ENCODE measurements at places on chromosomes 11 and 22.

DNA sequence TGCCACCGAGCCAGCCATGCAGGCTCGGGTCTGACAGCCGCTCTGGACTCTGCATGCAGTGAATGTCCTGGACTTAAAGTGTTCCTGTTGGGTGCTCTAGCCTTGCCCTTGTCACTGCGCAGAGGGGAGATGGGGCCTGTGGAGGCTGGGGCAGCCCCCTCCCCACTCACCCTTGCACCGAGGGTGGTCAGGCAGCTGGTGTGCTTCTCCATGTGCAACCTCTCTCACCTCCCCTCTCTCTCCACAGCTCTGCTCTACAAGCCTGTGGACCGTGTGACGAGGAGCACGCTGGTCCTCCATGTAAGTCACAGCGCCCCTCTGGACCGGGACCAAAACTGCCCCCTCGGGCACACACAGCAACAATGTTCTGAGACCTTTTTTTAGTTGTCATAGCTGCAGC lies 92.5 kb downstream of the BCR start:
- no peak for DNase-seq

- no peak for DNase-seq
Observed at GRCh38 chr22:39367035-39367434, 17.2 kb downstream of the SYNGR1 start.

GRCh38 chr11:110092111-110092514 lies 1.1 kb upstream of the ZC3H12C start:
- no peak for DNase-seq

DNA sequence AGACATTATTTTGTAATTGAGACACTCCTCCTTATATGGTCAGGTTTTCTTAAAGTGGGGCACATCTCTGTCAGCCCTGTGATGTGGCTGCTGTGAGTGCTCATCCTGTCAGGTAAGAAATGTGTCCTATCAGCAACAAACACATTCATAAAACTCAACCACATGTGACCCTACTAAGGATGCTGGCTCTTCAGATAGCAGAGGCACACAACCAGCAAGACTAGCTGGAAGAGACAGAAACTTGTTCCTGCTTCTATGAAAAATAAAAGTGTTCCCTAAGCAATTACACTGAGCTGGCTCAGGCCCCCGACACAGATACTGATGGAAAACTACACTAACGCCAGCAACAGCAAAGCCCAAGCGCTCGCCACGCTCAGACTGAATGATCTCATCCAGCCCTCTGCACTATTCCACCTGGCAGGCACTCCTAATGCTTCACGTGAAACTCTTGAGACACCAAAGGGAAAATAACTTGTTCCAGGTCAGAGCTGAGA lies 49.8 kb upstream of the CYP2D6 start:
- DNase-seq, result peak; percentile 76

DNA sequence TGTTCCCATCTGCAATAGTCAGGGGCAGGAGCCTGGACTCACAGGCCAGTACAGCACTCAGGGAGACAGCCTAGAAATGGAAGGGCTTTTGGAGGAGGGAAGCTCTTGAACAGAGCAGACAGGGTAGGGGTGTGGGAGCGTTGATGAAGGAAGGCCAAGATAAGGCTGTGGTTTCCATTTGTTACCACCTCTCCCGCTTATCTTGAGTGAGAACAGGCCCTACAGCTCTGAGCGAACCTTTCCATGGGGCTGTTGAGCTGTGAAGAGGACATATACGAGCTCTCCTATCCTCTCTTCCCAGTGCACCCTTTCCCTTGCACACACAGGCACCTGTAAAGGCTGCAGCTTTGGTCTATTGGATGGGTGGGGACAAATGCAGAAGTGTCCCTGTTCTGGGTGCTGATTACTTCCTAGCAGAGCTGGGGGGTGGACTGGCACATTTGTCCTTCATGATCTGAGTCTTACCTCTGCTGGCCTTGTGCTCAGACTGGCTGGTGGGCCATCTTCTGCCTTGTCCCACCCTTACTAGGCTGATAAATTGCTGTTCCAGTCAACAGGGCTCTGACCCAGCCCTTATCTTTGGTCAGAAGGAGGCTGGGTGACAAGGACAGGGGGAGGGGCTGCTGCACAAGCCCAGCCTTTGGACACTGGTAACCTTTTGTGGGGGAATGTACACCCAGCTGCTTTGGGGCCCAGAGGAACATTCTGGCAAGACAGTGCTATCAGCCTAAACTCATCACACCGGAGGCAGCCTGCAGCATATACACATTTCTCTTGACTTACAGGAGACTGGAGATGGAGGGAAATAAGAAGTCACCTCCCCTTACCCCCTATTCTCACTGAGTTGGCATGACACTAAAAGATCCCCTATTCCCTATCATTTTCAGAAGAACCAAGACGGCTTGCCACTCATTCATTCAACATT lies 80.1 kb upstream of the NNMT start:
- DNase-seq, result no peak

- DNase-seq, result no peak
Observed at GRCh38 chr11:65862191-65862735, 2.0 kb downstream of the MUS81 start.

DNA sequence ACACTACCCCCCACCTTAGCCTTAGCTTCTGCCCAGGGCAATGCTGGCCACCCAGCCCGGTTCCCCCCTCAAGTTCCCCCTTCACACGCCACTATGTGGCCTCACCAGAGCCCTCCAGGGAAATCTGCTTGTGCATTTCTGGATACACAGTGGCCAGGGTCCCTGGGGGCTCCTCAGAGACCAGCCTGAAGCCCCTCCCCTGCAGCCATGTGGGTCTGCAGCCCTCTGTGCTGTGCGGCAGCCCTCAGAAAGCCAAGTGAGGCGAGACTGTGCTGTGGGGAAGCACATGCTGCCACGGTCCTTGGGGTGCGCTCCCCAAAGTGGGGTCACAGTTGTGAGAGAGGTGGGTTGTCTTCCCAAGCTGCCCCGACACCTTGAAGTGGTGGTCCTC lies 2.1 kb upstream of the PLXNB2 start:
- no peak for DNase-seq

GRCh38 chr11:35911013-35911412 lies 32.8 kb upstream of the LDLRAD3 start:
- DNase-seq, result no peak

GRCh38 chr22:46933040-46933930 lies 170.8 kb downstream of the TBC1D22A start:
- no peak for DNase-seq

DNA sequence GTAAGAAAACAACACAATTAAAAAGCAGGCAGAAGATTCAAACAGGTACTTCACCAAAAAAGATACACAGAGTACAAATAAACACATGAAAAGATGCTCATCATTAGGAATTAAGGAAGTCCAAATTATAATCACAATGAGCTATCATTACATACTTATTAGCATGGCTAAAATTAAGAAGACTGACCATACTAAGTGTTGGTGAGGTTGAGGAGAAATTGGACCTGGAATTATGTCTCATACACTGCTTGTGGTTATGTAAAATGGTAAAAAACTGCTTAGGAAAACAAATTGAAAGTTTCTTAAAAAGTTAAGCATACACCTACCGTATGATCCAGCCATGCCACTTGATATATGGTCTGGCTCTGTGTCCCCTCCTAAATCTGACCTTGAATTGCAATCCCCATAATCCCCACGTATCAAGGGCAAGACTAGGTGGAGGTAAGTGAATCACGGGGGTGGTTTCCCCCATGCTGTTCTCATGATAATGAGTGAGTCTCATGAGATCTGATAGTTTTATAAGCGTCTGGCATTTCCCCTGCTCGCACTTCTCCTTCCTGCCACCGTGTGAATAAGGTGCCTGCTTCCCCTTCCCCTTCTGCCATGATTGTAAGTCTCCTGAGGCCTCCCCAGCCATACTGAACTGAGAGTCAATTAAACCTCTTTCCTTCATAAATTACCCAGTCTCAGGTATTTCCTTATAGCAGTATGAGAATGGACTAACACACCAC lies 4.8 kb downstream of the SAAL1 start:
- DNase-seq, result no peak

GRCh38 chr11:78973876-78974275 lies 399.2 kb upstream of the NARS2 start:
- no peak for DNase-seq

GRCh38 chr22:46379066-46379930 lies 43.8 kb downstream of the TRMU start:
- DNase-seq, result no peak

GRCh38 chr11:116776522-116776984 lies 3.8 kb upstream of the BUD13 start:
- no peak for DNase-seq

GRCh38 chr11:64987998-64988854 lies 8.5 kb downstream of the BATF2 start:
- no peak for DNase-seq

Measured in CD4-positive, alpha-beta T cell treated with Interleukin-12 subunit alpha and Interleukin-12 subunit beta, for 1 hour (primary cell).